Amygdala (tissue), 56 donors: ENCODE measurements at places on chromosomes 5 and 9.
A peak's percentile ranks its signal among the peaks of the same experiment; 100 is the strongest.

- DNase-seq, result no peak
These were observed 555.4 kb upstream of the CLINT1 start for GRCh38 chr5:158414333-158414762.

DNA sequence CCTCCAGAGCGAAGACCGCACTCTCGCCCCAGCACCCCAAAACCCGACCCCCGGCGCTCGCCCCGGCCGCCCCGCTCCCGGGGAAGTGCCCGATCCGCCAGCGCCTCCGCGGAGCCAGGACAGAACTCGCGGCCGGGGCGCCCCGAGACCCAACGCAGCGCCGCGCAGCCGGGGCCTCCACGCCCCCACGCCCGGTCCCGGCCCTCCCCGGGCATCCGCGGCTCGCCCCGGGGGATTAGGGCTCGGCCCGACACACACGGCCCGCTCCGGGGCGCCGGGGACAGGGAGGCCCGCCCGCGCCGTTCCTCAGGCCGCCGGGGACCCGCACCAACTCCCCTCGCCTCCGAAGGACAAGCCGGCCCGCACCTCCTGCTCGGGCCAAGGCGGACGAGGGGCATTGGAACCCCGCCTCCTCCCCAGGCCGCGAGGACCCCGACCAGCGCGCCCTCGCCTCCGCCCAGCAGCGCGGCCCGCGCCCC lies 544 bp downstream of the FNBP1 start:
- no peak for DNase-seq

DNA sequence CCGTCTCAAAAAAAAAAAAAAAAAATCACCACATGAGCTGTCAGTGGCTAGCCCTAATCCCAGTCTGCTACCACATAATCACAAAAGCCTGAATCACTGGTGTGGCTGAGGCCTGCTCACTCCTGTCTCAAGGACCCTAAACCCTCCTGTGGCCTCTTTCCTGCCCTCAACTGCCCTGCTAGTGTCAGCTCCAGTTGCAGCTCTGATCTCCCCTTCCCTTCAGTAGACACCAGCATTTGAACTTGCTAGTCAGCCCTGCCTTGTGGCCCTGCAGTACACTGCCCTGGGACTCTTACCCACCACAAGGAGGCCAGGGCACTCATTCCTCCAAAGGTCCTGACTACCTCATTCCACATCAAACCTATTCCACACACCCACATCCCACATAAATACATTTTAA lies 9.5 kb upstream of the P4HA2 start:
- DNase-seq, result no peak

DNA sequence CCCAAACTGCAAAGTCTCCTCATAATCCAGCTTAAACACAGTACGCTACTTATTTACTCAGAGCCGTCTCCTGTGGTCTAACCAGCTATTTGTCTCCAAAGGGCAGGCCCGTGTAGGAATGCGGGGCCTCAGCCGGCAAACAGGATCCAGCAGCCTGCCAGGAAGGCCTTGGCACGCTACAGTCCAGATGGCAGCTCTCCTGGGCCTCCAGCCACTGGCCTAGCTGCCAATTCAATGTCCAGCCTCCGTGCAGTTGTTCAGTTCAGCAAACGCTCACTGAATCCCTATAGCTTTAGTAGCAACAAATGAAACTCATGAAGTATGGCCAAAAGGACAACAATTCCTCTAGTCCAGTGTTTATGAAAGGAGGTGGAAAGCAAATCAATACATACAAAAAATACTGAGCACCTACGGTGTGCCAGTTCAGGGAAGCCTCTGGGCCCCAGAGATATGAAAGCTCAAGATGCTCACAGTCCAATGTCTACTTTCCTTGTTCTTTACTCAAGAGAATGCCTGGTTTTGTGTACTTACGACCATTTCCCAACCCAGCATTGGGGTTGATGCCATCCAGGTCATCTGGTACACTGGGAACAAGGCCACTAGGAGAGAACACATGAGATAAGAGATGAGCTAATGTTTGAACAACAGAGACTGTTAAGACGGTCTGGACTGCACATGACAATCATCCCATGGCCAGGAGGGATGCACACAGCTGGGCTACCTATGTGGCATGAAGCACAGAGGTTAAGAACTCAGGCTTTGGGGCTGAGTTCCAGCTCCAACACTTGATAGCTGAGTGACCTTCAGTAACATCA lies 8.3 kb downstream of the CDK5RAP2 start:
- peak; percentile 88 for DNase-seq

DNA sequence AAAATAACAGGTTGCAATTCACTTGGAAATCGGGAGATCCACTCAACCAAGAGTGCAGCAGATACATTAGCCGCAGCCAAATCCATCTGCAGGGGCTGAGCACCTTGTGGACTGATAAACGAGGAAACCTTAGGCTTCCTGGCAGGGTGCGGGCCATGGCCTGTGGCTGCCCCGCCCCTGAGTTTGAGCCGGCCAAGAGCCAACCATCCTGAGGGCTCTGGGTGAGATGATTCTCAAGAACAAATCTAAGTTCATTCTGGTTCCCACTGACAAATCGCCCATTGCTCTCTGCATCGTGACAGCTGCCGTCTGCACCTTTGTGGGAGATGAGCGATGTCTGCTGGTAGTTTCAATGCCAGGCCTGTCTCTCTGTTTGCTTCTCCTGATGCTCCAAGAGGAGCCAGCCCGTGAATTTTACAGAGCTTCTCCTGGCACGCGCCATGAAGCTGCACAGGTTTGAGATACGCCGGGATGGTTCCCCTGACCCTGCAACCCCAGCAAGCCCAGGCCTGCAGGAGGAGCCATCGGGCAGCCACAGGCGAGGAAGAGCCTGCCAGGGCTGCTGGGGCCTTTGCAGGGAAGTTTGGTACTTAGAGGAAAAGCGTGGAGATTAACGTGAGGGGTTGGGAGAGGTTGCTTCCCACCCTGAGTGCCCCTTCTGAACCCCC lies 154.0 kb downstream of the OLFM1 start:
- no peak for DNase-seq

DNA sequence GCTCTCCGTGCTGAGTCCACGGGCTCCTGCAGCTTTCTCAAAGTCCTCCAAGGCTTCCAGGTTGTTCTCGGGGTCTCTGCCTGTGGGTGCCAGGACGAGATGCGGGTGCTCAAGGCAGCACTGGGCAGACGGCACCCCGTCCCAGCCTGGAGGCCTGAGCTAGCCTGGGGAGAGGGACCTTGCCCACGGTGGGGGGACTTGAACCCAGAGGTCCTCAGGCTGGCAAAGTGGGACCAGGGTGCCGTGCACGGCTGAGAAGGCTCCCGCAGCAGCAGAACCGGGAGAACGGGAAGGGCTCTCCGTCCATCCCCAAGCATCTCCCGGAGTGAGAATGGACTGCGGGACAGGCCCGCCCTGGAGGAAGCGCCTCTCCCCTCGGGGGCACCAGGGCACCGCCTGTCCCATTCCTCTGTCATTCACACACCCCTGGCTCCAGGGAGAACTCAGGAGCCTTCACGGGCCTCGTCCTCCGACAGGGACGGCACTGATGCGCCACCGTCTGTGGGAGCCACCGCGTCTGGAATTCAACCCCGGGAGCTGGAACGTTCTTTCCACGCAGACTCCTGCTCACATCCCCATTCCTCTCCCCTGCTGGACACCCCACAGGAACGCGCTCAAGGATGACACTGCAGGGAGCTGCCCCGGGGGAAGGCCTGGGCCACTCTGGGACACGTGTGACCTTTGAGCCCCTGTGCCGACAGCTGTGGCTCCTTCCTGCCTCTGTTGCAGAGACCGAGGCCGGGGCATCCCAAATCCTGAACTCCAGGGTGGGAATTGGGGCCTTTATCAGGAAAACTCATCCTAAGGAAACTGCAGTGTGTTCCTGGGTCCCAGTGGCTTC lies 16.3 kb upstream of the OBP2B start:
- no peak for DNase-seq

- peak; percentile 66 for DNase-seq
These were observed 9.9 kb downstream of the PTCH1 start for GRCh38 chr9:95506678-95507463.

DNA sequence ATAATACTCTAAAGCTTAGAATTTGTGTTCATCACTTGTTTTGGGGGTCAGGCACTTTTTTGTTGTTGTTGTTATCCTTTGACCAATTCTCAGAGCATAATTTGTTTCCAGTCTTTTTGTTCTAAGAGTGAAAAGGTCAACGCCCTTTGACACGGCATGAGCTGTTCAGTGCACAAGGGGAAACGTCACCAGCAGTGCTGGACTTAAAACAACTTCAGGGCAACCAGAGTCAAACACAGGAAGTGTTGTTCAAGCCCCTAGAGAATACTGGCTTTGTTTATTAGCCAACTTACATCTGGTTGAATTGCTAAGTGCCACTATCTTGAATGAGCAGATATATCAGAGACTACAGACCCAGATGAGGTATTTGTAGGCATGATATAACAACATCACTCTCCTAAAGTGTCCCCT lies 368.9 kb downstream of the TMEM161B start:
- peak; percentile 83 for DNase-seq

GRCh38 chr5:5192681-5193080 lies 52.6 kb downstream of the ADAMTS16 start:
- DNase-seq, result no peak

- DNase-seq, result no peak
These were observed 565.7 kb upstream of the WWC1 start for GRCh38 chr5:167725741-167726140.
